ENCODE measurements at places on chromosomes 16 and 17.

- no peak for DNase-seq
Measured at GRCh38 chr16:55834049-55834448, 1.2 kb upstream of the CES1 start.

DNA sequence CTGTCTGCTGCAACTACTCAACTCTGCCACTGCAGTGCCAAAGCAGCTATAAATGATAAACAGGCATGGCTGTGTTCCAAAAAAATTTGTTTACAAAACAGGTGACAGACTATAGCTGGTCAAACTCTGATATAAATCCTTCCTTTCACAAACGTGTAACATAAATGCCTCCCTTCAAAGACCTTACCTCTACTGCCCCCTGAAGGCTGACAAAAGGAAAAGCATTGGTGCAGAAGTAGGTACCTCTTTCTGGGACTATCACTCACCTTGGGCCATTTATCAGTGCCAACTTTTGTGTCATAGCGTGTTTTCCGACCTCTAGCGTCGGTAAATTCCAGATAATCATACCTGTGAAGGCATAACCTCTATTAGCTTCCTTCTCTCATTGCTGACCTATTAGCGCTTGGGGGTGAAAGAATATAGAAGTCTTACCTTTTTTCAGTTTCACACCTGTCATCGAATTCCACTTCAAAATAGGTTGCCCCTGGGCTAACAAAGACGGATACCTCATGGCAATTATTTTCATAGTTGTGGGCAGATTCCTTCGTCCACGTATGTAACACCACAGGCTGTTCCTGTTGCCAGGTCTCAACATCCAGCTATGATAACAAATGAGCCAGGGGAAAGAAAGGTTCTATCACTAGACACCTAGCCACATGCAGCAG lies 67.9 kb downstream of the ZZEF1 start:
- DNase-seq: peak; percentile 21

GRCh38 chr17:33044771-33045170 lies 53.1 kb downstream of the SPACA3 start:
- DNase-seq: no peak

GRCh38 chr16:58176608-58177352 lies 21.1 kb downstream of the CSNK2A2 start:
- no peak for DNase-seq

- peak; percentile 81 for DNase-seq
Measured at GRCh38 chr16:65745-66144, 6.7 kb downstream of the RHBDF1 start.

DNA sequence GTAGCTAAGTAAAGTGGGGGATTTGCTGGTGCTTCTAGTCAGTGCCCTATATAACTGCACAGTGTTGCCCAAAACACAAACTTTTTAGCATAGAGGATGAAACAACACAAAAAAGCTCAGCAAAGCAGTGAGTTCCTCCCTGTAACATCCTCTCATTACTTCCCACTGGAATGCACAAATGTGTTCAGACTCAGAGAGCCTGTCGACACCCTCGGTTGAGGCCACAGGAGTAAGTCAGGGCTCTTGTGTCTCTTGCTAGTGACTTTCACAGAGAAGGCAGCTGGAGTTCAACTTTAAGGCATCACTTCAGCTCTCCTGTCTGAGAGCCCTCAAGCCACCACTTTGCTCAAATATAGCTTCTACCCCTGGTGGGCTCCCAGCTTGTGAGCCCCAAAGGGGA lies 107.2 kb upstream of the NETO2 start:
- no peak for DNase-seq

DNA sequence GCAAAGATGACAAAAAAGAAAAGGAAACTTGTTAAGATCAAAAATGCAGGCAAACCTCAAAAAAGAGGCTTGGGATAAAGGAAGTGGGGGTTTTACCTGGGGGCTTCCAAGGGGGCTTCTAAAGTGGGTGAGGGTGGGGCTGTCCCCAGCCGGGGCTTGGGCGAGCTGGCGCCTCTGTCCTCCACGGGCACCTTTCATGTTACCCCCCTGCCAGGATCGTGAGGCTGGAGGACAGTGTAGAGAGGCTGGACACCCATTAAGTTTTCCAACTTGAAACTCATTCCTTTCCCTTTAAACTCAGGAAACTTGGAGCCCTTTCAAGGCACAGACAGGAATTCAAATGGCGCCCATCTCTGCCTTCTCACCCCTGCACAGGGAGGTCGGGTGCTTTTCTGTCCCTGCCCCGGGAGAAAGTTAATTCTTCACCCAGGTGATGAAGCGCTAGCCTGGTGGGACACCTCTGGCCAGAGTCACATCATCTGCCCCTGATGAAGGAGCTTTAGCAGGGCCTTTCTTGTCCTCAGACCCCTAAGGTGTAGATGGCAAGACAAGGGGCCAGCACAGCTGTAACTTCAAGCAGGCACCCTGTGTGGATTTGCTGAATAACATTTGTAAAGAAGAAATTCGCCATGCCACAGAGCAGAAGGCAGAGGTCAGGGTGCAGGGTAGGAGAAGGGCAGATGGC lies 87.3 kb downstream of the C16orf78 start:
- peak; percentile 11 for DNase-seq

DNA sequence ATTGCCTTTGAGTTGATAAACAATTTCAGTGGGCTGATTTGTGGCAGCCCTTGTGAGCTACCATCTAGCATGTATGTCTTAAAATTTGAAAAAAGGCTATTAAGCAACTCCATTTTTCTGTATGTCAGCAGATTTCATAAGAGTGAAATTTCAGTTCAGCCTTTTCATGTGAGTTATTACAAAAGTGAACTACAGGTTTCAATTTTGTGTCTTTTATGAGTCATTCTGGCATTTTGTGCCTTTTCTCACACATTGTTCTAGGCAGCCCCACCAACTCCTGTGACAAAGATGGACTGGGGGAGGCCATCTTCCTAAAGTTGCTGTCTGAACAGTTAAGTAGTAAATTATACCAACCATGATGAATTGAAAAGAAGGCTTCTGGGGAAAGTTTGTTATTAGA lies 52.1 kb downstream of the USP10 start:
- DNase-seq: no peak

DNA sequence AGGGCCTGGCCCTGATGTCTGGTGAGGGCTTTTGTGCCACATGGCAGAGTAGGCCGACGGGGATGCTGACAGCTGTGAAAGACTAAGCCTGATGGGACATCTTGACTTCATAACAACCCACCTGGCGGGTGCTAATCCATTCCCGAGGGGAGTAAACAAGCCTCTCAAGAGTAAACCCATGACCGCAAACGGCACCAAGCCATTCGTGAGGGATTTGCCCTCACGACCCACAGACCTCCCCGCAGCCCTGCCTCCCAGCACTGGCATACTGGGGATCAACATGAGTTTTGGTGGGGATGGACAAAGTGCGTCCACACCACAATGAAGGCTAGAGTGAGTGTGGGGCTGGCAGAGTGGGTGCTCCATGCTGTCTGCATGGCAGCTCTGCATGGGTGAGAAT lies 11.7 kb downstream of the RNF213 start:
- no peak for DNase-seq

DNA sequence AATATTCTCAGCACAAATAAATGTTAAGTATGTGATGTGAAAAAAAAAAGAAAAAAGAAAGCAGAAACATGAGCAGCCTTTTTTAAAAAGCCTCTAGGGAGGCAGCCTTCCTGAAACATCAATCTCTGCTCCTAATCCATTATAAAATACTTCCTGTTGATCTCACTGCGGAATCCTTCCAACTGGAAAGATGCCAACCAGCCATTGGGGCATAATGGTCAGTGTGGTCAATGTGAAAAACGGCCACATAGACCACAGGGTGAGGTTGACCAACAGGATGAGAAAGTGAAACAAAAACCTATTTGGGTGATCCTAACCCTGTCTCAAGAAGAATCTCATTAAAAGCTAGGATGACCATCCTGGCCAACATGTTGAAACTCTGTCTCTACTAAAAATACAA lies 26.1 kb upstream of the ABCA8 start:
- DNase-seq: no peak

DNA sequence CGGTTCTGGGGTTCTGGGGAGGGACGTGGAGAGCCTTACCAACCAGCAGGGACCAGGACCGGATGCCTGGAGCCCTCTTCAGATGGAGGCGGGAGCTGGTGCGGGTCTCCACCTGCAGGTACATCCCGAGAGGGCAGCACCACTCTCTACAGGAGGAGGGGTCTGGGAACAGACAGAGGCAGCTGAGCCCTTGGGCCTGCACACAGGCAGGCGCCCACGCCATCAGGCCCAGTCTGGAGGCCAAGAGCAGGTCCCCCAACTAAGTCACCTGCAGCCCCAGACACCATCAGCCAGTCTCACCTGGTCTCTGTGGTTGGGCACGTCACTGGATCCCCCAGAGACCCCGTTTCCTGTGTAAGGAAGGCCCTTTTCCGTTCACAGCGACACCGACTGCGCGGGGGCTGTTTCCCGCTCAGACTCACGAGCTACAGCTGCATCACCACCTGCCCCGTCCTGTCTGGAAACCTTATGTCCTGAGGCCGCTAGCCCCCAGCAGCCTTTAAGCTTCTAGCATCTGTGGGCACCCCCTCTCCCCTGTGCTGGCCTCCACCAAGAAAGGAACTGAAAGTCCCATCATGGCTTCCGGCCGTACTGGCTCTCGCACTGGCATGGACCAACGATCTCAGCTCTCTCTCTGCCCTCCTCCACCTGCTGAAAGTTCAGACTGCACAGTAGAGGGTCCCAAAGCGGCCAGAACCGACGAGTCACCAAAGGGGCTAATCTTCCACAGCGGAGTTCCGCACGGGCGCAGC lies 1.2 kb downstream of the CYBC1 start:
- DNase-seq: peak; percentile 92

GRCh38 chr16:56910112-56910511 lies 21.8 kb upstream of the HERPUD1 start:
- DNase-seq: no peak

GRCh38 chr16:65981057-65981456 lies 385.4 kb upstream of the CDH5 start:
- no peak for DNase-seq

- DNase-seq: no peak
Measured at GRCh38 chr17:14297161-14297851, 3.6 kb upstream of the HS3ST3B1 start.

DNA sequence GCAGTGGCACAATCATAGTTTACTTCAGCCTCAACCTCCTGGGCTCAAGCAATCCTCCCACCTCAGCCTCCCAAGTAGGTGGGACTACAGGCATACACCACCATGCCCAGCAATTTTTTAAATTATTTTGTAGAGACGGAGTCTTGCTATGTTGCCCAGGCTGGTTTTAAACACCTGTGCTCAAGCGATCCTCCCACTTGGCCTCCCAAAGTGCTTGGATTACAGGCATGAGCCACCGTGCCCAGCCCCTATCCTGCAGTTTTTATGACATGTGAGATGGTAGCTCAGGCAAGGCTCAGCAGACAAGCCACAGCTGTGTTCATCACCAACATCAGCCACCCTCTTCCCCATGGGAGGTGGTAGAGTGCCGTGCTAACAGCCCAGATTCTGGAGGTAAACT lies 46.2 kb upstream of the TNRC6A start:
- no peak for DNase-seq

DNA sequence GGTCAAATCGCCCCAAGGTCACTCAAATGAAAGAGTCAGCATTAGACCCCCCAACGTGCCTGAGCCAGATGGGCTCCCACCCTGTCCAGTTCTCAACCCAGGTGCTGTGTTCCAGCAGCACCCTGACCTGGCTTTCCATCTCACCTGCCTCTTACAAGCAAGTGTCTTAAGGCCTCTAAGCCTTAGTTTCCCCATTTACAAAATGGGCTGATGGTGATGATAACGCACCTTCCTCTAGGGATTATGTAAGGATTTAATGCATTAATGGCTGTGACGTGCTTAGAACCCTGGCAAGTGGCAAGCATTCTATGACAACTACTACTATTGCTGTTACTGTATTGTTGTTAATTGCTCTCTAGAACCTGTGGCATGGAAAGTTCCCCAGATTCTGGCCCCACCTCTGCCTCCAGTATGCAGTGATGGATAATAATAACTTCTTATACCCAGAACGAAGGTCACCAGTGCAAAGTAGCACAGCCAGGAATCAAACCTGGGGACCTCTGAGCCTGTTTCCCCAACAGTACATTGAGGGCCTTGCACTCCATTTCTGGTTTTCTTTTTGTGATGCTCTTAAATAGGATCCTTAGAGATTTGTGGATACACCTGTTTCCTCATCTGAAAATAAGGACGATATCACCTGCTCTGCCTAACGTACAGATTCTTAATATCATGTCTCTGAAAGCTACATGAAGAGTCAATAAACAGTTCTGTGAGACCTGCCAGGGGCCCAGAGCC lies 3.3 kb upstream of the SLC25A39 start:
- no peak for DNase-seq

DNA sequence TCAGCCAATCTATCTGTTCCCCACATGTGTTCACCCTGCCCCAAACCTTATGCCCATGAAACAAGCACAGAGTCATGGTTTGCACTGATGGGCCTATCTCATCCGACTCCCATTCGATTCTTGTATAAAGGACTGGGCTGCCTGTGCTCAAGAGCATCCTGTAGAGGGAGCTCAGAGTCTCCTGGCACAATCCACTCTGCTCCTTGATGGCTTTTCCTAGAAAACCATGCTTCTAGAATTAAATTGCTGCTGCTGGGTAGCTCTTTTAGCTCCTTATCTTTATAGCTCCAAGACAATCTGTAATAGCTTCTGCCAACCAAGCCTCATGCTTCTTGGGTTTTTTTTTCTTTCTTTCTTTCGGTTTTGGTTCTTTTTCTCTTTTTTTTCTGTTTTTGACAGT lies 9.7 kb downstream of the ZNF19 start:
- DNase-seq: no peak

DNA sequence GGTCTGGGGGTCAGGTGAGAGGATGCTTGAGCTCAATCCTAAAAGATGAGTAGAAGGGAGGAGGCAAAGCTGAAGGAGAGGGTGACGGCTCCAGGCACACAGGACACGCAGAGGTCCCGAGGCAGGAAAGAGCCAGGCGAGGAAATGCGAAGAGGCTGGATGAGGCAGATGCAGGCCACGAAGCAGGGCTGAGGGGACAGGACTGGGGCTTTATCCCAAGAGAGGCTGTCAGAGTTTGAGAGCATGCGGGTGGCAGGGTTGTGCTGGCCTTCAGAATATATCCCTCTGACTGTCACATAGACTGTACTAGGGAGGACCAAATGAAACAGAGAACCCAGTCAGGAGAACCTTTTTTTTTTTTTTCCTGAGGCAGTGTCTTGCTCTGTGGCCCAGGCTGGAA lies 100.2 kb downstream of the RMI2 start:
- no peak for DNase-seq

GRCh38 chr17:4719146-4719545 lies 8.7 kb downstream of the ARRB2 start:
- DNase-seq: no peak

DNA sequence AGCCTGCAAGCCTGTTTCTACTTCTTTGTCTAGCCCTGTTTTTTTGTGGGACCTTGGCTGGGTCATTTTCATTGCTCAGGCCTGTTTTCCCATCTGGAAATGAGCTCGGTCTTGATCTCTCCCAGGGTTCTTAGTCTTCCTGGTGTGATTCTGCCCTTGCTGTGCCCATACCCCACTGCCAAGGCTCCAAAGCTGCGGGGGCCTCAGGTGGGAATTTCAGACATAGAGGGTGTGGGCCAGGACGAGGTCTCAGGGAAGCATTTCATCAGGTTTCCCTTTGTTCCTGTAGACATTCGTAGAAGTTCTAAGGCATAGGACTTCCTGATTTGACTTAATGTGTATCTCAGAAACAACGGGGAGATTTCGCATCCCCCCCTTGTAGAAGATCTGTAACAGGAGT lies 5.8 kb downstream of the MPRIP start:
- DNase-seq: no peak

- no peak for DNase-seq
Measured at GRCh38 chr16:52090080-52090479, 456.9 kb downstream of the TOX3 start.
